ENCODE measurements at places on chromosomes 16 and 17. TPM values are rescaled to one million over a fixed set of nuclear protein-coding genes. Genes with fewer than 3 reads are reported as not detected.

HS3ST2 gene
- 0.15 TPM for polyA plus RNA-seq

TSNAXIP1 gene
- polyA plus RNA-seq = 0.65 TPM

MT1G gene
- 13.1 TPM for polyA plus RNA-seq

JPT2 gene
- polyA plus RNA-seq = 14.6 TPM

RNF112 gene
- polyA plus RNA-seq = 0.25 TPM

RCVRN gene
- not detected for polyA plus RNA-seq
